ENCODE measurements at places on chromosomes 4 and X. TPM values are rescaled to one million over a fixed set of nuclear protein-coding genes. Genes with fewer than 3 reads are reported as not detected.

DNA sequence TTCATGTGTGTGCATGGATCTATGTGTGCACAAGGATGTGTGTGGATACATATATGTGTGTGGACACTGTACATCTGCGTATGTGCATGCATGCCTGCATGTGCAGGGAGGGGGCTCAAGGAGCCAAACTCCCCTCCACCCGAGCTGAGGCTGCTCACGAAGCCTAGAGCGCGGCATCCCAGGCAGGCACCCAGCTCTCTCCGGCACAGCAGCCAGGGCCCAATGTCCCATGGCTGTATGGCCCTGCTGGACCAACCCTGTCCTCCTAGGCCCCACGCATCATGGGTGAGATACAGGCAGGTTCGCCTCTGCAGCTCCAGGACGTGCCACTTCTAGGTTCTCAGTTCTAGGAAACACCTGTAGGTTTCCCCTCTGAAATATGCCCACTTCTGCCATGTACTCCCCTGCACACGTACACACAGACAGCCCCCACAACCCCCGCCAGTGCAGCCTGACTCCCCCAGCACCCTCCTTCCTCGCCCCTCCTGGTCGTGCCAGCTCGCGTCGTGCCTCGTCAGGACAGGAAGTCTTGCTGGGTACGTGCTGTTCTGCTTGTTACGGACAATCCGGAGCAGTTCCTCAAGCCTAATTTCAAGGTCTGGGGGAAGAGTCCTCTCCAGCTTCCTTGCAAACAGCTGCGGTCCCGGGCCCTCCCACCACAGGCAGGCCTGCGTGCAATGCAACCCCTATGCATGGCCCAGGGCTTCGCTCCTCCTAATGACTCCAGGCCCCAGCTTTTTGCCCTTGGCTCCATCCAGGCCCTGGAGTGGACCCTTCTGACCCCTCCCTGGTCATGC lies 3.2 kb upstream of the ADRA2C start:
- DNase-seq, result no peak

GRCh38 chr4:72301759-72302158 lies 267.3 kb downstream of the ADAMTS3 start:
- DNase-seq, result no peak

GRCh38 chr4:67996127-67996526 lies 32.8 kb upstream of the TMPRSS11A start:
- no peak for DNase-seq

DNA sequence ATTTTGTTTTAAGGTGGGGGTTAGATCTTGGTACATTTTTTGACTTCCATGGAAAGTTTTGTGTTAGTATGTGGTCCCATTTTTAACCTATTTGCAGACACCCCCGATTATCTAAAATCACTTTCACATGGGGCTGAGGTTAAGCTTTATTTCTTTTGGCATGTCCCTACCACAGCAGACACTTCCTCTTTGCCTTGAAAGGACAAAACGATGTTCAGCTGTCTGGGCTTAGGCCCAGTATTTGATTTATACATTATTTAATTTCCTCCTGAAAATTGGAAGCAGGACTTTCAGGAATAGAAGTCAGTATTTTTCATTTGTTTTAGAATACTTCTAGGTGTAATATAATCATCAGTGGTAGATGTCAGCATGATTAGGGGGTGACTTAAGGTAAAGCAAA lies 112.4 kb upstream of the SPRY1 start:
- DNase-seq, result no peak

DNA sequence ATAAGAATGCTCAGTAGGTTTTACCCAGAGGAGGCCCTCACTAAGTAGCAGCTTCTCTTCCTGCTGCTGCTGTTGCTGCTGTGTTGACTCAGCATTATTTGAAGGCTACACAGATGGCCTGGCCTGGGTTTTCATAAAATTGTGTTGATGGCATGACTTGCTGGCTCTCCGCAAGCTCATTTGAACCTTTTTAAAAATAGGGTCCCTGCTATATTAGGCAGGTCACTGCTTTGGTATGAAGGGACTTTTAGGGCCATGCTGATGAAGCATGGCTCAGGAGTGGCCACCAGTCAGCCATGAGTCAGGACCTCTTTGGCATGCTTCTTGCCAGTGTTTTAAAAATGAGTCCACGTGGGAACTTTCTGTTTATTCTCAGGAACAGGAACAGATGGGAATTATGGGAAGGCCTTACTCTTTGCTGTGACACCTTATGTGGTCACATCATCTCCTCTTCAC lies 128.7 kb downstream of the MID1IP1 start:
- no peak for DNase-seq

DNA sequence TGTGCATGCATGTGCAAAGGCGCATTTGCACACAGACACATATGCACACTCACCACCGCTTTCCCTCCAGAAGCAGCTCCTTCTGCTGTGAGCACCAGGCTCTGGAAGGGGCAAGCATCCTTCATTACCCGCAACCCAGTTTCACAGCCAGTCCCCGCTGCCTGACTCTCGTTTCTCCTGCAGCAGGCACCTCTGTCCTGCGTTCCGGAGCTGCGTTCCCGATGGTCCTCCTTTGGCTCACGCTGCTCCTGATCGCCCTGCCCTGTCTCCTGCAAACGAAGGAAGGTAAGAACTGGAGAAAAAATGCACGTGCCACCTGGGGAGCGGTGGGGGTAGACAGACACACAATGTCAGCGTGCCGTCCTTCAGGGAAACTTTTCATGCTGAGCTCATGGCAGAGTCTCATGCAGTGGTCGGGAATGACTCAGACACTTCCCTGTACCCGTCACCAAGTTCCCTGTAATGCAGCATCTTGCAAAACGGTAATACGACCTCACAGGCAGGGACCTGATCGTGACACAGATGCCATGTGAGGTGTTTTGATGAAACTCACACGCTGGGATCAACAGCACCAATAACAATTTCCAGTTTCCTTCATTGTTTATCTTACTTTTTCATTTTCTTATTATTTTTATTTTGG lies 5.1 kb downstream of the IL3RA start:
- no peak for DNase-seq

GRCh38 chrX:148540114-148540513 lies 39.7 kb downstream of the AFF2 start:
- DNase-seq, result no peak

- DNase-seq, result no peak
Measured at GRCh38 chr4:14877246-14878225, 124.7 kb upstream of the CPEB2 start.

GRCh38 chr4:173647902-173648301 lies 117.9 kb upstream of the HAND2 start:
- no peak for DNase-seq

Gene TECRL
- total RNA-seq, result not detected

Gene NAT8L
- total RNA-seq, result 0.39 TPM

Gene XAGE1A
- not detected for total RNA-seq

Gene NPY5R
- not detected for total RNA-seq

Gene TMEM187
- 5.4 TPM for total RNA-seq

All from activated CD4-positive, alpha-beta T cell treated with anti-CD3 and anti-CD28 coated beads for 36 hours (primary cell).